ENCODE measurements at places on chromosomes 3 and 15.

- DNase-seq, result no peak
These were observed 66.2 kb upstream of the ONECUT1 start for GRCh38 chr15:52856286-52856685.

DNA sequence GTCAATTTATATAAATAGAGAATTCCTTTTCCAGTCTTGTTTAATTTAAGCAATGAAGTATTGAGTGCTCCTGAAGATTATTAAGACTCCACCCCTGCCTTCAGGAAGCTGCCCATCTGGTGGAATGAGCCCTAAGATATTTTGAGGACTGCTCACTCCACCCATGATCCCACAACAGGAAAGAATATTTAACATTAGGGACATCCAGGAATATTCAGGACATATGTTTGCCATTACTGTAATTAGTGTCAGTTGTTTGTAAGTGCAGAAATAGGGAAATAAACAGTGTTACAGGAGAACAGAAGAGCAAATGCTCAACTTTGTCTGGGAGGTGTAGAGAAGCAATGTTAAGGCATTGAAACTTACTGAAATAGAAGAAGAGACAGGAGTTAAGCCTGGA is 375.0 kb downstream of the ROBO2 start:
- no peak for DNase-seq

GRCh38 chr3:156511987-156512677 is 42.8 kb downstream of the SSR3 start:
- no peak for DNase-seq

DNA sequence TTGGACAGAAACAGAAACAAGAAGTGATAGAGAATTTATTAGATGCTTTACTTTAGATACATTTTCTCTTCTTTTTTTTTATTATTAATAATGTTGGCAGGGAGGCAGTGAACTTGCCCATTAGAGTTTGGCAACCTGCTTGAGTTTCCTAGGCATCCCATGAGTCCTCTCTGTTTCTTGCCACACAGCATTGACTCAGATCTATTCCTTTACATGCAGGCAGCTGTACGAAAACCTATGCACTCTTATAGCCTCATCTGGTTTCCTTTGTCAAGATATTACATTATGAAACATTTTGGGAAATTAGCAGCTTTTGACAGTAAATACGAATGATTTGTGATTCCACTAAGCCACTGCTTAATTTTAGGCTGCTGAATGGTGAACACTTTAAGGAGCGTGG is 23.3 kb downstream of the IL1RAP start:
- DNase-seq, result no peak

DNA sequence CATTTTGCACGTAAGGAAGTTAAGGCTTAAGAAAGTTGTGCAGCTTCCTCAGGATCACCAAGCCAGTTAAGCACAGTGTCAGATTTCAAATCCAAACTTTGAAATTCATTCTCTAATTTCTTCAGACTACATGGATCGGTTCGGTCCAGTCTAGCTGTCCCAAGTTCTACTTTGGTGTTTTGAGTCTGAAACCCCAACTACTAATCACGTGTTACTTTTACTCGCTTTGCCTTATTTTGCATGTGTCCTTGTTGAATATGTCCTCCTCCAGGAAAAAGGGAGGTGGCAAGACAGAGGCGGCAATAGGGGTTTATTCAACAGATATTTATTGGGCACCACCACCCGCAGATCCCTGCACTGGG is 522 bp upstream of the GXYLT2 start:
- DNase-seq, result no peak

GRCh38 chr3:146501752-146502151 is 32.4 kb upstream of the PLSCR2 start:
- no peak for DNase-seq

DNA sequence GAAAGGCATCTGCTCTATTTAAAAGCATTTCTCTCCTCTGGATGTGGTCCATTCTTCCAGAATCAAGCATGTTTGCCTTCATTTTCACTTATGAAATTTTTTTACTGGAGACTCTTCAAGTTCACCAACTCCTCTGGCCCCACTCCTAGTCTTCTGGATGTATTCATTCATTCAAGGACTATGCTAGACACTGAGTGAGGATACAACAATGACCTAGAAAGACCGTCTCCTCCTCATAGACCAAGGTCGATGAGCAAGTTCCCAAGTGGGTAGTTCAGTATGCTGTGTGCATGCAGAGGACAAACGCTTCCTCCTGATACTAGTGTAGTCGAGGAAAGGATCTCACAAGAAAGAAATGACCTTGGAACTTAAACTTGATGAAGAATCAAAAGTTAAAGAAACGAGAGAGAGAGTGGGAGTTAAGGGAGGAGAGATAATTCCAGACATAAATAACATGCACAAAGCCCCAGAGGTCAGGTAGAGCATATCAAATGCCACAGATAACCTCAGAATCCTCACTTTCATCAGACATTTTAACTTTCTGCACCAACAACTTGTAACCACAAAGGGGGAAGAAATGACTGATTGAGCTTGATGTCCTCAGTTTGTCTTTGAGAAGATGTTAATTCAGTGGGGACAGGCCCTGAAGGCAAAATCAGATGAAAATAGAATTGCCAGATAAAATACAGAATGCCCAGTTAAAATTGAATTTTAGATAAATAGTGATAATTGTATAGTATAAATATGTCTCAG is 149.4 kb downstream of the IMPG2 start:
- DNase-seq, result no peak

GRCh38 chr3:120410541-120410940 is 40.3 kb downstream of the FSTL1 start:
- DNase-seq, result no peak

DNA sequence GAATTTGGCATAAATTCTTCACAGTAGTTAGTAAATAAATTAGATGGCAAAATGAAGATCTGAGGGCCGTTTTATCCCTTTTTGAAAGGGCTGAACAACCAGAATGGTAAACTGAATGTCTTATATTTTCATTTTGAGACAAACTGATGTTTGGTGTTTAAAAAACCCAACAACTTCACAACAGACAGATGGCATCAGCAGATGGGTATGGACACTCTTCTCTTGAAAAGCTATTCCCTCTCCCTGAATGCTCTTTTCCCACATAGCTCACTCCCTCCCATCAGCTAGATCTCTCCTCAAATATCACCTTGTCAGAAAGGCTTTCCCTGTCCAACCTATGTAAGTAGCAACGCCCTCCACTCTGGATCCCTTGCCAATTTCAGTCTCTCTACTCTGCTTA is 33.3 kb downstream of the EMC4 start:
- no peak for DNase-seq

- no peak for DNase-seq
These were observed 52.8 kb downstream of the USP50 start for GRCh38 chr15:50493625-50494024.

DNA sequence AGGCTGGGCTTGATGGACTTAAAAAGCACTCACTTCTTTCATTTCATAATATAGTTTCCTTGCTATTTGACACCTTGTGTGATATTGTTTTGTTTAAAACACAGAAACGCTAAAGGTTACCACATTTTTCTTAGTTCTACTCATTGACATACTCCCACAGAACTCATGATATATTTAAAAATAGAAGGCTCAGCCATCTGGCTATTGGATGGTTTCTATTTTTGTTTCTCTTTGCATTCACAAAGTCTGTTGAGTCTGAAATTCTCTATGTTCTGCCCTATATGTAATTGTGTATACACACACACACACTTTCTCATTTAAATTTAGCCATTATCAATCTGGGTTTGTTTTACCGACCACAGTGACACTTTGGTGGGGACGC is 128.2 kb downstream of the SOX2 start:
- no peak for DNase-seq

DNA sequence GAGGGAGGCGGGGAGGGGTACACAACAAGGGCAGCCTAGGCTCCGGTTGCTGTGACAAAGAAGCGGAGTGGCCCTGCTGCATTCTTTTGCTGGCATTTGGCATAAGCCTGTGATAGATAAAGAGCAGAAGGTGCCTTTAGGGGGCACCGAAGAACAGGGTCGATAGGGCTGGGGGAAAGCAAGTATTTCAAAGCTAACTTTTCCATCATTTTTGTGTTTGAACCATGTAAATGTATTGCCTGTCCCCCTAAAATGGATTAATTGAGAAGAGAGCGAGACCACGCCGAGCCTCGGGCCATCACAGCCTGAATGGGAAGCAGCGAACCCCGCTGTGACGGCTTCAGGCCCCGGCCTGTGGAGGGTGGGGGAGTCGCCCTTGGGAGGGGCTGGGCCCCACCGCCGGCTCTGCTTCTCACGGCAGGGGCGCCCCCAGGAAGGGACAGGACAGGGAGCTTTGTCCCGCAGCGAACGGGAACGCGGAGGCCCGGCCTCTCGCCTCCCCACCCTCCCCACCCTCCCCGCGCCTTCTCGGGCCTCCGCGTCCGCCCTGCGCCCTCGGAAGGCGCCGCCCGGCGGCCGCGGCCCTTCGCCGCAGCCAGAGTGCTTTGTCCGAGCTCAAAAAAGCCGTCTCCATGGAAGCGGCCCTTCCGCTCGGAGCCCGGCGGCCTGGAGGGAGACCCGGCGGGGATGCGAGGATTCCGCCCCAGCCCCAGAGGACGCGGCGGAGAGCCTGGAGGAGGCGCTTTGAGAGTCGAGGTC is 32.4 kb upstream of the ALDH1L1 start:
- no peak for DNase-seq

- DNase-seq, result no peak
These were observed 190.1 kb downstream of the UACA start for GRCh38 chr15:70573121-70573850.

- no peak for DNase-seq
These were observed 86.9 kb upstream of the SATB1 start for GRCh38 chr3:18512007-18512406.

- DNase-seq, result no peak
These were observed 1.6 kb upstream of the P3H2 start for GRCh38 chr3:190122198-190122771.

- DNase-seq, result no peak
These were observed 1.5 kb downstream of the RPN1 start for GRCh38 chr3:128648940-128649663.

GRCh38 chr3:143658861-143659260 is 189.4 kb downstream of the SLC9A9 start:
- DNase-seq, result no peak

- DNase-seq, result no peak
These were observed 244.7 kb upstream of the ST8SIA2 start for GRCh38 chr15:92149029-92149428.

DNA sequence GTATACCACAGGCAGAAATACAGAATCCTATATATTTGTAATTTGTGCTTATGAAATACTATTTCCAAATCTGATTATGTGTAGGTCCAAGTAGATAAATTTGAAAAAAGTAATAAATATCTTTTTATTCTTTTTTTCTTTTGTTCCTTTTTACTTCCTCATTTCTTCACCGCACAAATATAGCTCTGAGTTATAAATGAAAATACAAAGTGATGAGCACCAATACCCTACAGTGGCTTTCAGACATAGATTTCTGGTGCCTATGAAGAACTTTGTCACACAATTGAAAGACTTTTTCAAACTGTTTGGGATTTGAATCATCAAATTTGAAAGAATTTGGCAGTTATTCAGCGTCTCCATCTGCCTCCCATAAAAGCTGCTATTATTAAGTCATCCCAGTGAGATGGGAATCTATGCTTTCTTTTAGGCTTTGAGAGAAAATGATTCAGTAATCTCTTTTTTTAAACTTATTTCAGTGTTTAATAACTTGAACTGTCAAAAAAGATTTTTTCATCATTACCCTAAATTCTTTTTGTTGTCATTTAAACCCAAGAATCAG is 363.6 kb upstream of the GOLIM4 start:
- no peak for DNase-seq

GRCh38 chr3:21466476-21466875 is 284.5 kb downstream of the ZNF385D start:
- DNase-seq, result no peak

GRCh38 chr3:30186741-30187219 is 419.6 kb upstream of the TGFBR2 start:
- no peak for DNase-seq

GRCh38 chr3:18250991-18251390 is 174.1 kb downstream of the SATB1 start:
- DNase-seq, result no peak

DNA sequence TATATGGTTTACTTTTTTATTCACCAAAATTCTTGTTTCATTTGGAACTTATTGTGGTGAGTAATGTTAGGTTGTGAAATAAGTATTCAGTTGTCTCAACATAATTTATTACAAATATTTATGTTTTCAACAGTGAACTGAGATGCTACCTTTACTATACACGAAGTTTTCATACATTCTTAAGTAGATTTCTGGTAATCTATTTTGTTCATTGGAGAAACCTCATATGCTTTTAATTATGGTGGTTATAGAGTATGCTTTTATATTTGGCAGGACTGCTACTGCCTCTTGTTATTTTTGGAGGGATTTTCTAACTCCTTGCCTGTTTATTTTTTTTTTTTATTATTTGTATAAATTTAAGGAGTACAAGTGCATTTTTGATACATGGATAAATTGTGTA is 253.1 kb downstream of the NLGN1 start:
- DNase-seq, result no peak

DNA sequence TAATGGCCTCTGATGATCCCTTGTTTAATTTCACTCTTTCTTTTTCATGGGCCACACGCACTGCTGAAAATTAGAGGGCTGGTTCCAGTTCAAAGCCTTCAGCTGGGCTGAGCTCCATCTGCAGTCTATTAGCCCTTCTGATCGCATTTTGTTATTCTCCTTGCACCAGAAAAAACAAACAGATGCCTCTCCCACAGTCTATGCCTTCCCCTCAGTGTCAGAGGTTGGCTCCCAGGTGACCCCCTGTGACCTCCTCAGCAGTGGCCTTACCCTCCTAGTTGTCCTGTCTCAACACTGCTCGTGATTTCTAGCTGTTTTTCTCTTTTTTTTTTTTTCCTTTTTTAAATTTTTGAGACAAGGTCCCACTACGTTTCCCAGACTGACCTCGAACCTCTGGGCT is 77.1 kb upstream of the PRTG start:
- no peak for DNase-seq

DNA sequence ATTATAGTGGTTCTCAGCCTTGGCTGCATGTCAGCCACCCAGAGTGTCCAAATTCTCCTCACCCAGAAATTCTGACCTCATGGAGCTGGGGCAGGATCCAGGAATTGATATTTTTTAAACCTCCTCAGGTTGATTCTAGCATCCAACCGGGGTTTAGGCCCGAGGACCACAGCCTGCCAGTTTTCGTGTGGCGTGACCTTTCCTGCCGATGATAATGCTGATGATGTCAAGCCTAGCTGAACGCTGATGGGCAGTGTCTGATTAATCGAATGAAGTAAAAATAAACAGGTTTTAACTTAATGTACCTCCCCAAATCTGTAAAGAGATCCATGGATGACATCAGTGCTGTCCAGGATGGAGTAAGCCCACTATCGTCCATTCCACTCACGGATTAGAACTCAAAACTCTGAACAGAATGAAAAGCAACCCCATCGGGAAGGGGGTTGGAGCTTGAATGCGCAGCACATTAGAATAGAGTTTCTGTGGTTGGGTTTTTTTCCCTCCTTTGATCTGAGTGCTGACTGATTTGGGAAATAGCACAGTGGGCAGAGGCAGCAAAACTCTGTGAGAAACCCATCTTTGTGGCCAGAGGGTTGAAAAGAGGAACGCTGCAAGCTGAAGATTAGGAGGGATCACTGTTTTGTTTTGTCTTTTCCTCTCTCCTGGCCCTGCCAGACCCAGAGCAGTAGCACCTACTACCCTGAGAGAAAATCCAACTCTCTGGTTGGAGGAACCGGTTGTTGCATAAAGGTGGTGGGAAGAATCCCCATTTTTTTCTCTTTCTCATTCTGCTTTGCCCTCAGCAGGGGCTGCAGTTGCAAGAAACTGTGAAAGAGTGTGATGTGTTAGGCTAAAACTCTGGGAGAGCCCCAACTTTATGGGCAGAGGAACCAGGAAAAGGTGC is 153.9 kb downstream of the APBA2 start:
- DNase-seq, result no peak

- DNase-seq, result no peak
These were observed 30.2 kb downstream of the KCNAB1 start for GRCh38 chr3:156150434-156151066.

GRCh38 chr3:187041362-187042307 is 97.7 kb downstream of the RPL39L start:
- no peak for DNase-seq

Measured in activated T-helper 1 cell treated with anti-CD3 and anti-CD28 coated beads, Interleukin-2, amount 50 U/mL, for 16 hours (primary cell).